ENCODE measurements at places on chromosomes 3 and 15.

DNA sequence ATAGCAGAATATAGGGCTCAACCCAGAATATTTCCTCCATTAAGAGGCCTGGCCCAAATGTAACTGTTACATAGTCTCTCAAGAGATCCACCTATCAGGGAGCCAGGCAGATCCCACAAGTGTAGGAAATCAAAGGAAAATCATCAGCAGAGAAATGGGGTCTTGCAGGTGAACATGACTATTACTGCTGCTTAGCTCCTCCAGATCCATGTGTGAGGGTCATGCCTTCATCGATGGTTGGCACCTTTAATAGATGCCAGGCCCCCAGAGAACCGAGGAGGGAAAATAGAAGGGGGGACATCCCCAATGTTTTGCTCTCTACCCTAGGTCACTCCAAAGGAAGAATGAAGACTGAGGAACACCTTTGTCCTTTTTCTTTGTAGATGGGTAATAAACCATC, 1029.9 kb upstream of the CADM2 start:
- DNase-seq, result no peak

DNA sequence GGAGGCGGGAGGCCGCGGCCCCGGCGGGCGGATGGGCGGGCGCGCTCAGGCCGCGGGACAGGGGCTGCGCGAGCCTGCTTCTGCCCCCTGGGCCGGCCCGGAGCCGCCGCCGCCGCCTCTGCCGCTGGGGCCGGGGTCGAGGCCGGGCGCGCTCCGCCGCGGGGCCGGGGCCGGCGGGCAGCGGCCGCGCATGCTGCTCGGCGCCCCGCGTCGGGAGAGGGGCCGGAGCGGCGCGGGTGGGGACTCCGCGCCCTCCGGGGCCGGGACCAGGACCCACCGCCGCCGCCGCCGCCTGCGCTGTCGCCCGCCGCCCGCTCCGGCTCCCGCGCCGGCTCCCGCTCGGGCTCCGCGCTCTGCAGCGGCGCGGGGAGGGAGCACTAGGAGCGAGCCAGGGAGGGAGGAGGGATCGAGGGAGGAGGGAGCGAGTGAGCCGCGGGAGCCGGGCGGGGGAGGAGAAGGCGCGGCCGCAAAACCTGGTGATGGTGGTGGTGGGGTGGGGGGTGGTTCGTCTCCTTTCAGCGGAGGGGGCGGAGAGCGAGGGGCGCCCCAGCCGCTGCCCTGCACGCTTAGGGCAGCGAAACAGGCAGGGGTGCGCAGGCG, at the start of gene LINGO1:
TSS of gene LINGO1 (minus strand) at position 379 of the 600 bp plus-strand sequence. CDS start 597 bp downstream, outside the sequence.
- DNase-seq, result no peak

DNA sequence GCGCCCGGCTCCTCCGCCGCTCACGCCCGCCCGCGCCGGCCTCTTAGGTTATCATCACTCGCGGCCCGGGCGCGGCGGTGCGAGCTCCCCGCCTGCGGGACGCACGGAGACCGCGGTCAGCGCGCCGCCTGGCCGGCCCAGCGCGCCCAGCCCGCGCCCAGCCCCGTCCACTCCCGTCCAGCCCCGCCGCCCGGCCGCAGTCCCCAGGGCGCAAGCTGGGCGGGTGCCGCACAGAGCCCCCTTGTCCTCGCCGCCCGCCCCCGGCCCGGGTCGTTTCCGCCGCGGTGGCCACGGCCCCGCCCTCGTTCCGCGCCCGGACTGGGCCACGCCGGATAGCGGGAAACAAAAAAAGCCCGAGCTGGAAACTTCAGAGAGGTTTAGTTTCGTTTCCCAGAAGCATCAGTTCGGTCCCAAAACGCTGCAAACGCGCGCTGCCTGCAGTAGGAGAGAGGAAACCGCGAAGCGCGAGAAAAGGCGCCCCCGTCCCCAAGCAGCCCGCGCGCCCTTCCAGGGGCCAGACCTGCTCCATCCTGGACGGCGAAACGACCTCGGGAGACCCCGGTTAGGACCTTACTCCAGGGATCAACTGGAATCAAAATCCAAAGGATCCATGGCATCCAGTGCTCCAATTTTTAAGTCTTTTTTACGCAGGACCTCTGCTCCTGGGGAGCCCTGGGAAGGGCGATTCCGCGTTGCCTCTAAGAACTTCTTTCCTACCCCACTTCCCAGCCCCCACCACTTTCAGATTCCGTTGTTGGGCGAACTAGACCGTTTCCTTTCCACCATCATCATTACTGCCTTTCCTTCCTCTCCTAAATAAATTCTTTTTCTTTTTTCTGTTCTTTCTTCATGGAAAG, at the start of gene ATP10A:
TSS of gene ATP10A (minus strand) at position 217 of the 857 bp plus-strand sequence. CDS start 231 bp downstream, outside the sequence.
- no peak for DNase-seq

DNA sequence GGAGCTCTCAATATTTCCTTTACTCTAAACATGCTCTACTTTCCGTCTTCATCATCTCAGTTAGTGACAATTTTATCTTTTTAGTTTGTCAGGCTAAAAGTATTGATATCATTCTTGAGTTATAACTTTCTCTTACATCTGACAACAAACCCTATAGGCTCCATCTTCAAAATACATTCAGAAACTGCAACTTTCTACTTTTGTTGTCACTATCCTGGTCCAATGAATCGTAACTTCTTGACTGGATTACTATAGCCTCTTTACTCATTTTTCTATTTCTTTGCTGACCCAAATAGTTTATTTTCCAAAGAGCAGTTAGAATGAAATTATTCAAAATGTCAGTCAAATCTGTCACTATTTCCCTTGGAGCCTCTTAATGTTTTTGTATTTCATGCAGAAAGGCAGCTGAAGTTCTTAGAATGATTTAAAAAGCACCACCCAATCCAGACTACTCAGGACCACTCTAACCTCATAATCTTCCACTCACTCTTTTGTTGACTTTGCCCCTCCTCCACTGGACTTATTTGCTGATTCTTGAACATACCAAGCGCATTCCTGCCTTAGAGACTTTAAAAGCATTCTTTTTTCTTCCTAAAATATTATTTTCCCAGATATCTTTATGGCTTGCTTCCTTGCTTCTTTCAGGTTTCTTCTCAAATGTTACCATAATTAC, 119.9 kb upstream of the CBLB start:
- DNase-seq, result no peak

- DNase-seq, result no peak
Observed at GRCh38 chr15:94387442-94387841, 156.1 kb downstream of the MCTP2 start.

DNA sequence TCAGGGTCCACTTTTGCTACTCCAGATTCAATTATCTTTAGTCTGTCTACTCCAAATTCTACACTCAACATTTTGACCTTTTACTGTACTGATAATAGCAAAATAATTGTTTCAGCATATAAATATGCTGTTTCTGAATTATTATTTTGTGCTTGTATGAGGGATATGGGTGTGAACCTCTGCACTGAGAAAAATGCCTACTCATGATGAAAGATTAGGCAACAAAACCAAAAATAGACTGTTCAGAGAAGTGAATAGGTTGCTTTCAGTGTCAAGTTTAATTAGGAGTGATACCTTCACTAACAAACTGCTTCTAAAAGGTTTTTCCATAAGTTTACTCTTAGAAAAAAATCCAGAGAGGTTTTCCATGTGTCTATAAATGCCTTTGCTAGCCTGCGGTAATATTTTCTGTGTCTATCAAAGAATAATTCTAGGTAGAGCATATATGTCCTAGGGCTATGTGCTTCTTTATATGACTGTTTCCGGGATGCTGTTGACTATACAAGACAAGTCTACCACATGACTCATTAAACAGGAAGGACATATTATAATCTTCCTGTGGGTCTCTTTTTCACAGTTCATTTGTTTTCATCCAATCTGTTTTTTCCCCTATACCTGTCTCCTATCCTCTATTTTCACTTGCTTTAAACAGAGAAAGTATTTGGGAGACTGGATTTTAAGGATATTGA, 218.5 kb upstream of the TTC14 start:
- no peak for DNase-seq

GRCh38 chr3:58452176-58452575, 18.5 kb upstream of the PDHB start:
- DNase-seq, result no peak

GRCh38 chr15:76286271-76286879, 24.9 kb downstream of the ETFA start:
- DNase-seq, result no peak

- no peak for DNase-seq
Observed at GRCh38 chr3:107373896-107374295, 3.3 kb upstream of the CCDC54 start.

DNA sequence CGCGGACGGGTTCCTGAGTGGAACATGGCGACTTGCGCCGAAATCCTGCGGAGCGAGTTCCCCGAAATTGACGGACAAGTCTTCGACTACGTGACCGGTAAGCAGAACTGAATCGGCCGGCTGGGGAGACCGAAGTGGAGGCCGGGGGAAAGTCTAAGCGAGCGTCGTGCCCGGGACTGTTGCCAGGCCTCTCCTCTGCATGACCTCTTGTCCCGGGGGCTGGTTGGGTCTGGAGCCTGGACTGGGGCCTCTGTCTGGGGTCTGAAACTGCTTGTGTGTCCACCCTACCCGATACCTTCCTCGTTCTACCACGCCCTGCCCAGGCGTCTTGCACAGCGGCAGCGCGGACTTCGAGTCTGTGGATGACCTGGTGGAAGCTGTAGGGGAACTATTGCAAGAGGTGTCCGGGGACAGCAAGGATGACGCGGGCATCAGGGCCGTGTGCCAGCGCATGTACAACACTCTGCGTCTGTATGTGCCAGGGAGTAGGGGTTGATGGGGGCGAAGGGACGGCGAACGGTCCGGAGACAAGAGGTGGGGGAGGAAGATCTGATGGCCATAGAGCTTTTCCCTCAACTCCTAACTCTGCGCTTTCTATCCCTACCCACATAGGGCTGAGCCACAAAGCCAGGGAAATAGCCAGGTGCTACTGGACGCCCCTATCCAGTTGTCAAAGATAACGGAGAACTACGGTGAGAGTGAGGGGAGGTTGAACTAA, at the start of gene ABCF3:
TSS of gene ABCF3 (plus strand) at position 16 of the 718 bp plus-strand sequence. CDS start at position 25, 9 bp downstream.
- no peak for DNase-seq

DNA sequence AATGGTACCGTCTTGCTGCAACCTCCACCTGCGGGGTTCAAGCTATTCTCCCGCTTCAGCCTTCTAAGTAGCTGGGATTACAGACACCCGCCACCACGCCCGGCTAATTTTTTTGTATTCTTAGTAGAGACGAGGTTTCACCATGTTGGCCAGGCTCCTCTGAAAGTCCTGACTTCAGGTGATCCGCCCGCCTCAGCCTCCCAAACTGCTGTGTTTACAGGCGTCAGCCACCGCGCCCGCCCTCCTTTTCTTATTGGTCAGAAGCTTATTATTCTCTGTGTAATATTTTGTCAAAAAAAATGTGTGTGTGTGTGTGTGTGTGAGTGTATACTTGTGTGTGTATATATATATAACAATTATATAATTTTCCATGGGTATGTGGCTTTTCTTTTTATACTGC, 425.6 kb downstream of the CADM2 start:
- DNase-seq, result no peak

DNA sequence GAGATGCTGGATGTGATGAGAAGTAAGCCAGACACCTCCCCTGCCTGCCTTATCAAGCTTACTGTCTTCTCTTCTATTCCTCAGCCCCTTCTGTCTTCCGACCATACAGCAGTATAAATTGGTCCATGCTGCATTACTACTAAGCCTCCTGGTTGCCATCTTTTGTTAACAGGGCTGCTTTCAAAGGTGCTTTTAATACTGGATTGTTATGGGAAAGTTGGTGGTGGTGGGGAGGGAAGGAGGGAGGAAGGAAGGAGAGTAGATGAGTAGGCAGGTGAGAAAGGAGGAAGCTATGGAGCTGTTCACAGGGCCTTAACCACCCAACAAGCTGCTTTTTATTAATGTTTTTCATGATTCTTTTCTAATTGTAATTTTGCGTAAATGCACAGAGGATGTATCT, 114.9 kb downstream of the SLC25A26 start:
- DNase-seq, result no peak

DNA sequence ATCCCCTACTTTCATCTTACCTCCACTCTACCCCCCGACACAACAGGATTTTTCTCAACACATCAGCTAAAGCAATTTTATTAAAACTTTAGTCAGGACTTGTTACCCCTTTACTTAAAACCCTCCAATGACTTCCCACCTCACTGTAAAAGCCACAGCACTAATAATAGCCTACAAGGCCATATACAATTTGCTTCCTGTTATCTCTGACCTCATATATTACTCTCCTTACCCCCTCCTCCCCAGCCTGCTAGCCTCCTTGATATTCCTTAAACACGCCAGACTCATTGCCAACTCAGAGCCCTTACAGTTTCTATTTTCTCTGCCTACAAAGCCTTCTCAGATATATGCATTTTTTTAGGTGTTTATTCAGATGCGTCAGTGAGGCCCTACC, 54.4 kb downstream of the DCUN1D1 start:
- no peak for DNase-seq

DNA sequence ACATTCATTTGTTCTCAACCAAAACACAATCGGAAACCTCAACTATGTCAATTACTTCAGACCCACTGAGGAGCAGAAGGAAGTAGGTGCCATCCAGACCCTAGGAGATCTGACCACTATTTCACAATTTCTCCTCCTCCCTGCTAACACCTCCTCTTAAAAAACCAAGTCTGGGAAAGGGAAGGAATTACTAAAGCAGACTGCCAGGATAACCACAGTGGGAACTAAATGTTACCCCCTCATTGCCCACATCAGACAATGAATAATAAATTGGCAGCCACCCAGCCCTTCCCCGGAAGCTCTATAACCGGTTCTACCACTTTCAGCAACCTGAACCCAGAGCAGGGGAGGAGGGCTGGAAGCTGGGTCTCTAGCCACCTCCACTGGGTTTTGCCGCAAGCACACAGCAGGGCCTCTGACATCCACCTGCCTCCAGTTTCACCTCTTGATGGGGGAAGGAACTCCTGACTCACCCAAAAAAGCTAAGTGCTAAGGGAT, 17.6 kb downstream of the C15orf62 start:
- DNase-seq, result no peak

- no peak for DNase-seq
Observed at GRCh38 chr15:79027532-79028410, 62.8 kb downstream of the RASGRF1 start.

- DNase-seq, result no peak
Observed at GRCh38 chr15:100769043-100769974, 110.3 kb upstream of the ALDH1A3 start.

GRCh38 chr3:32780735-32781210, 37.0 kb upstream of the TRIM71 start:
- no peak for DNase-seq

- DNase-seq, result no peak
Observed at GRCh38 chr3:129502641-129503408, 25.6 kb upstream of the RHO start.

- no peak for DNase-seq
Observed at GRCh38 chr15:39625856-39626255, 45.0 kb downstream of the THBS1 start.

GRCh38 chr3:65539616-65540015, 499.1 kb downstream of the MAGI1 start:
- no peak for DNase-seq

DNA sequence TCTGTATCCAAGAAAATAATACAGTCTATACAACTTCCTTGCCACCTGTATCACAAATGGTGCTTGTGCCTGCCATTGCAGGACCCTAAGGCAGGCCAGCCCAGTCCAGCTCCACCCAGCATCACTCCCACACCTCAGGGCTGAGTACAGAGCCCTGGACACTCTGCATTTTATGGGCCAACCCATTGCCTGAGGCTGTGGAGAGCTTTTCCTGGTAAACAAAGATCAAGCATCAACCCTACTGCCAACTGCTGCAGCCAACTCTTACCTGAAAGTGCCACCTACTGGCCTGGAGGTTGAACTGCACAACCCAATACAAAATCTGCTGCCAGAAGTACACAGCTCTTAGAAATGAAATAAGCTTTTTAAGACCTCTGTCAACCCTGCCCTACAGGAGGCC, 1082.2 kb downstream of the NAALADL2 start:
- DNase-seq, result no peak

- no peak for DNase-seq
Observed at GRCh38 chr3:121436641-121437040, 109.1 kb downstream of the POLQ start.

GRCh38 chr15:56628893-56629532, 104.3 kb downstream of the ZNF280D start:
- DNase-seq, result no peak
